GM12865 (cell line): ENCODE measurements at places on chromosomes 13 and 19.
A peak's percentile ranks its signal among the peaks of the same experiment; 100 is the strongest.

- DNase-seq, result no peak
Observed at GRCh38 chr13:24008679-24009078, 111.4 kb upstream of the C1QTNF9B start.

- no peak for DNase-seq
Observed at GRCh38 chr19:2226051-2226839, 9.9 kb downstream of the PLEKHJ1 start.

DNA sequence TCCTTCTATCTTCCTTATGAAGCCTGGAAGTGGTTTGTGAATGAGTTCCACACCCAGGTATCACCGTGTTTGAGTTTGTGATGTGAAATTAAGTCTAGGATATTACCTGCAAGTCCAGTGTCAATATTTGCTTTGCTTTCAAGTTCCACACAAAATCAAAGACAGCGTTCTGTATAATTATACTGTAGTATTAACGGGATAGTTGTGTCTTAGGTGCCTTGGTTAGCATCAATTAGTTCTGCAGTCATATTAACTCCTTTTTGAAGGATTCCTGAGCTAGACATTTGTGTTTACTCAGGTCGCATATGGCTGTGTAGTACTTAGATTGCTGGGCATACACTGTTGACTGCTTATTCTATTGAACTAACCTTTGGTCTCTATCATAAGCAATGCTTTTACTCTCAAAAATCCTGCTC is 54.4 kb downstream of the ERCC5 start:
- DNase-seq, result no peak

- no peak for DNase-seq
Observed at GRCh38 chr13:41649659-41650058, 192.3 kb downstream of the RGCC start.

DNA sequence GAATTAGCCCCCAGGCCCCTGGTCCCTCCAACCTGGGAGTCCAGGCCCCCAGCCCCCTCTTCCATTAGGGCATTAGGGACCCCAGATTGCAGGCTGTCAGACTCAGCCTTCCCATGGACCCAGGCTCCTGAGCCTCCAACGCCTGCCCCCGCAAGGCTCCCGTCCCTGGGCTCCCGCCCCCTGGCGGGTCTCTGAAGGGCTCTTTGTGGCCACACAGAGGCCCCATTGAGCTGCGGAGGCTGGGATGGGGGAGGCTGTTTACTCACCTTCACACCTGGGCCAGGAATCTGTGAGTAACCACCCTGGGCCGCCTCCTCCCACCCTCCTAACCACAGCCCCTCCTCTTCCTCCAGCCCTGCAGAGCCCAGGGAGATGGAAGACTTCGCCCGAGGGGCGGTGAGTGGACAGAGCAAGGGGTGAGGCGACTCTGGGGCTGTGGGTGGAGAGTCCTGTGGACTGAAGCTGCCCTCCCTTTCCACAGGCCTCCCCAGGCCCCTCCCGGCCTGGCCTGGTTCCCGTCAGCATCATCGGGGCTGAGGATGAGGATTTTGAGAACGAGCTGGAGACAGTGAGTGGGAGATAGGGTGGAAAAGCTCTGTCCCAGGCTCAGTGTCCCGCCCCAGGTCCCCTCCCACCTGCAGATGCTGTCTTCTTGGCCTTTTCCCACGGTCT is 4.9 kb downstream of the ARHGEF1 start:
- peak; percentile 82 for DNase-seq

- DNase-seq, result no peak
Observed at GRCh38 chr19:46181388-46181779, 33.3 kb downstream of the IGFL2 start.

DNA sequence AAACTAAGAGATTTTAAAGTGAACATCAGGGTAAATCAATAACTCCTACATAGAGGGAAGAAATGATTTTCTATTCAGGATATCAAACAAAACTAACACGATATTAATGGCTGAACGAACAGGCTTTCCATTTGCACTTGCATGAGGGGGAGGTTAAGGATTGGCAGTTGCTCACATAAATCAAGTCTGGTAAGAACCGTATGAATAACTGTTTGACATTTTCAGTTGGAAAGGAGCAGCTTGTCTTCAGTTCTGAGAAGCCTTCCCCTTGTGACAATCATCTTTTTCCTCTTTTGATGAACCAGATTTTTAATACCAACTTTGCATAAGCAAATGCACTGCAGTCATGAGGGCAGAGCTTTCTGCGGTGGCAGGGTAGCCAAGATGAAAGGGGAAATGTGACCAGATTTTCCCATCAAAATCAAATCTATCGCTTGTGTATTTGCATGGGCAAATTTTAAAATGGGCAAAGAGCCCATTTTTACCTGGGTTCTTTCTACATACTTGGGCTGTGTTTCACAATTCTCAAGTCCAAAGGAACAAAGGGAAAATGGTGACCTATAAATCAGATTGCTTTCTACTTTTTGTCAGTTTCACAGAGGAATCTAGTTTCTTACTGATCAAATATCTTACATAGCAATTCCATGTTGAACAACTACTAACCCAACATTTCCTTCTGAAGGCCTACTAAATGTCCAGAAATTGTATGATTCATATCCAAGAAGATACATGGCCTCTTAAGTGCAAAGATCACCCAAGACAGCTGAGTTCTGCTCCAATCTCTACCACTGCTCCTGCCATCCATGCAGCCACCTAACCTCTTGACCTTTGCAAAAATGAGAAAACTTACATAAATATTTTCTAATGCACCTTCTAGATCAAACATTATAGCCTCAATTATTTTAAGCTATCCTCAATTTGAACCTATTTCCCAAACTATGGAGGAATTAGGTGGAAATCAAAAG is 249.6 kb downstream of the OXGR1 start:
- DNase-seq, result no peak

- no peak for DNase-seq
Observed at GRCh38 chr13:20399961-20400360, 125.7 kb downstream of the CRYL1 start.

DNA sequence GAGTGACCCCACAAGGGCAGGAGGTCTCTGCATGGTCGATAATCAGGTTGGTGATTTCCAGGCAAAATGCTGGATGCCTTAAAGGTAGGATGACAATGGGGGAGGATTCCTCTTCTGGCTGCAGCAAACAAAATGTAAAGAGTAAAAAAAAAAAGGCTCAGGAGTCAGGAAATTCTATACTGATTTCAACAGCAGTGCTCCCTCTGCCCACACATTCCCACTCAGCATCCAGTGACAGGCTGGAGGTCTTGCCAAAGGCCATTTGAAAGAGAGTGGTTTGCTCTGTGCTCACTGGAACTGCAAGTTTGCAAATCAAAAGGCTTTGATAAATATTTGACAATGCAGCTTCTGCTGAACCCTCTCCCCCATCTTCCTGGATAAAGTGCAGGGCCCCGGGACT is 135.4 kb downstream of the TNFRSF19 start:
- DNase-seq, result no peak

DNA sequence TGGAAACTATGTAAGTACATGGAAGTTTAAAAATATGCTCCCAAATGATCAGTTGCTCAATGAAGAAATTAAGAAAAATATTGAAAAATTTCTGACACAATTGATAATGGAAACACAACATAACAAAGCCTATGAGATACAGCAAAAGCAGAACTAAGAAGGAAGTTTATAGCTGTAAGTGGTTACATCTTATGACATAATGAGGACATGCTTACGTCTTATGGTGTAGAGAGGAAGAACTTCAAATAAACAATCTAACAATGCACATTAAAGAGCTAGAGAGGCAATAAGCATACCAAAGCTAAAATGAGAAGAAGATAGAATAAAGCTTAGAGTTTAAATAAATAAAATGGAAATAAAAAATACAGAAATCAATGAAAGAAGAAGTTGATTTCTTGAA is 50.0 kb upstream of the CEACAM21 start:
- no peak for DNase-seq

DNA sequence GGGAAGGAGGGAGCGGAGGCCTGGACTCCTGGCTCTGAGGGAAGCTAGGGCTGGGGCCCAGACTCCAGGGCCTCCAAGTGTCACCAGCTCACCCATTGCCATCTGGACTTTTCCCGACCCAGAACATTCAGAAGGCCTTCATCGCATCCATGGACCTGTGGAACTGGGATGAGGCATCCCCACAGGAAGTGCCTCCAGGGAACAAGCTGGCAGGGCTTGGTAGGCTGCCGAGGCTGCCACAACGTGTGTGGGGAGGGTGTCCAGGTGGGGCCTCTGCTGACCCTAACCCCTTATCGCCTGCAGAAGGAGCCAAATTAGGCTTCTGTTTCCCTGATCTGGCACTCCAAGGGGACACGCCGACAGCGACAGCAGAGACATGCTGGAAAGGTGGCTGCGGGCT is 767 bp downstream of the ETV2 start:
- no peak for DNase-seq

DNA sequence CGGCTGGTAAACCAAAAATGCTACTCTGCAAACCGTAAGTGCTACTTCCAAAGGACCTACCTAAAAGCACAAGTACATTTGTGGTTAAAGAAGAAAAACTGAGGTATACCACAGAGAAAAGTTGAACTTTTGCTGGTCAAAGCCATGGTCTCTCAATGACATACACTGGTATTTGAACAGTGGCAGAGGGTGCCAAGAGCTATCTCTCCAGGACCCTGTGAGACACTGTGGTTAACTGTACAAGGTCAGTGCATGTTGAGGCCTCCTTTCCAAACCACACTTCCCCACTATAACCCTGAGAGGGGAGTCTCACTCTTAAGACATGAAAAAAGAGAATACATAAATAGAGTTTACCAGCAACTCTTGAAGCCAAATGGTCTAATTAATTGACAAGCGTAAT is 49.5 kb downstream of the COL4A1 start:
- peak; percentile 13 for DNase-seq

GRCh38 chr13:31012655-31013024 is 80.2 kb downstream of the TEX26 start:
- DNase-seq, result no peak

DNA sequence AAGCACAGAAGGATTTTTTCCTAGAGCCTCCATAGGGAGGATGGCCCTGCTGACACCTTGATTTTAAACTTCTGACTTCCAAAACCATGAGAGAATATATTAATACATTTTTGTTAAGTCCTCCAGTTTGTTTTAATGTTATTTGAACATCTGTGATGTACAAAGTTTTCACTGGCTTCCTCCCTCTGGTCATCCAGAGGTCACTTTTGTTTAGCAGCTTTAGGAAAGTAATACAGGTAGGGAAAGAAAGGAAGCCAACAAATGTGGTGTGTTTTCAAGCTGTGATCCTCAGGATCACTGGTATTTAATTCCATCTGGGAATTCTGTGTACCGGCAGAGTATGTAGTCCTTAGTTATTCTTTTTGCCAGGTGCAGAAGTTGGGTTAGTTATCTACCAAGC is 488.8 kb upstream of the ATXN8OS start:
- no peak for DNase-seq

GRCh38 chr19:30686826-30687566 is 314.8 kb downstream of the ZNF536 start:
- no peak for DNase-seq

GRCh38 chr13:62129000-62129551 is 713.4 kb upstream of the PCDH20 start:
- DNase-seq, result no peak

- DNase-seq, result no peak
Observed at GRCh38 chr13:46170268-46170667, 11.7 kb downstream of the LCP1 start.

- no peak for DNase-seq
Observed at GRCh38 chr19:55095260-55096060, 19.8 kb downstream of the EPS8L1 start.

DNA sequence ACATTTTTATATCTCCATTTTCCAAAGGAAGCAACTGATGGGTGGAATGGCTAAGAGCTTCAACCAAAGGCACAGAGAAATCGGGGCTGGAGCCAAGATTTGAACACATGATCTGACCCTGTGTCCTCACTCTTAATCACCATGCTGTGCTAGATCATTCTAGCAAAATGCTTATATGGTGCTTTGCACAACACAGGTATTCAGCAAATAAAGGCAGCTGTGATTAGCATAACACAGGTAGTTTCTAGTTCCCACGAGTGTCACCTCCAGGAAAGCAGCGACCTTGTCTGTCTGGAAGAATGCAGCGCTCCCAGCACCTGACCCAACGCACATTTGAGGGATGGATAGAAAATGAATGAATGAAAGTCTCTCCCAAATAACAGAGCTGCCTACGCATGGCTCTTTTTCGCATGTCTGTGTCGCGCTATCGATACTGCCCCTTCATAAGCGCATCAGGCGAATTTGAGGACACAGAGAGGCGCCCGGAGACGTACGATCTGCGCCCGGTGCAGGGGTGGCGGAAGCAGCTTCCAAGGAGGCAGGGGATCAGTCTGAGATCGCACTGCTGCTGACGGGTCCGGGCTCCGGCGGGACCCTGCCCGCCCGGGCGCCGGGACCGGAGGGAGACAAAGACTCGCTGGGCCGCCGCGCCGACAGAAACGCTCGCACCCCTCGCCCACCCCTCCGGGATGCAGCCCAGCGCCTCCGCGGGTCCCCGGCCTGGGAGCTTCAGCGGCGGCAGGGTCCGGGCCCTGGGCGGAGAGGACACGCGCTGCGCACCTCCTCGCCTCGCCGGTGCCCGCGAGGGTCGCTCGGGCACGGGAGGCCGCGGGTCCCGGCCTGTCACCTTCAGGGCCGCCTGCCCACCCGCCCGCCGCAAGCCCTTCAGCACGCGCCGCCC is 609 bp downstream of the EPS15L1 start:
- DNase-seq, result peak; percentile 63

DNA sequence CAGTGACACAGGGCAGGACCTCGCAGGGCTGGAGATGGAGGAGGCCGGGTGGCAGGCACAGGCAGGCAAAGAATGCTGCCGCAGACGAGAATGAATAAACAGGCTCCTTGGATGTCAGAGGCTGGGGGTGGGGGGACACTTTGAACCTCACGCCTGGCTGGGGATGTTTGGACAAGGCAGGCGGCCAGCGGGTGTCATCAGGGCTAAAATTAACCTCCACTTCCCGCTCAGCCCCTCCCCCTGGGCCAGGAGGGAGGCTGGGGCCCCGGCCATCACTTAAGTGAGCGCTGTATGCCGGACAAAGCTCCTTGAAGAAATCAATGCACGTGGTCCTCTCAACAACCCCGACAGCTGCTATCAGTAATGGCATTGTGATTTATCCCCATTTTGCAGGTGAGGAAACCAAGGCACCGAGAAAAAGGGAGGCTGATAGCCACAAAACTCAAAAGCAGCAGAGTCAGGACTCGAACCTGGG is 10.3 kb upstream of the FUT5 start:
- DNase-seq, result no peak

DNA sequence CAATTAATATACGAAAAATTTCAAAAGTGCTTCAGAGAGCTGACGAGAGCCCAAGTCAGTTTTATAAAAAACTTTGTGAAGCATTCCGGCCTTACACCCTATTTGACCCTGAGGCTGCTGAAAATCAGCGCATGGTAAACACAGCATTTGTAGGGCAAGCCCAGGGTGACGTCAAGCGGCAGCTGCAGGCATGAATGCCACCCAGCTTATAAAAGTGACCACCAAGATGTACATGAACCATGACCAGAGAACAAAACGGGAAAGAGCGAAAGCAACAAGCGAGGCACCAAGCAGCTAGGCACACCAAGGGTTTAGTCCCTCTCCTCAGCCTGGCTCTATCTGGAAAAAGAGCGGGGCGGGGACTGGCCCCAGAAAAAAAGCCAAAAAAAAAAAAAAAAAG is 6.0 kb downstream of the SIGLEC11 start:
- DNase-seq, result no peak
